ENCODE measurements at places on chromosomes 7 and 10.

DNA sequence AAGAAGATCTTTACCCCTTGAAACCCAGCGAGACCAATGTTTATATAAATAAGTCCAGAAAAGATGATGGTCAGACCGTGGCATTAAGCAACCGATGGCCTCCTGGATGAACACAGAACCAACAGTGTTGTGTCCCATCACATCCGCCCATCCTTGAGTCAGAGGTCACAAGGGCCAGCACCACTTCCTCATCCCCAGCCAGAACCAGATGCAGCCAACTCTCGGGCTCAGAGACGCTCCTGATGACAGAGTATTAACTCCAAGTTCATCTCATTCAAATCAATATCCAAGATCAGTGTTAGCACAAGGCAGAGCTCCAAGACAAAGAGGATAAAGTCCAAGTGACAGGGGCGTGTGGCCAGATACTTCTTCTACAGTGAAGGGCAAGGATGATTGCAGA lies 63.5 kb downstream of the FAM53B start:
- DNase-seq, result no peak

DNA sequence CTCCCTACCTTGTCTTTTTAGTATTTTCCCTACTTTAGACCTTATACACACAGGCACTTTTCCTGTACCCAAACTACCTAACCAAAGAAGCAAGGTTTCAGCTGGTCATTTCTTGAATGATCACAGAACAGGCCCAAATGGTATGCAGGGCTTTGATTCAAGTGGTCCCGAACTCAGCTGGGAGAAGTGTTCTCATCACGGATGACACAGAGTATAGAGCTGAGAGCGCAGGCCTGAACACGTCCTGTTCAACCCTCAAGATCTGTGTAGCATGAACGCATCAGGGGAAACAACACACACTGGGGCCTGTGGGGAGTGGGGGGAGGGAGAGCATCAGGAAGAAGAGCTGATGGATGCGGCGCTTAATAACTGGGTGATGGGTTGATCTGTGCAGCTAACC lies 318.2 kb downstream of the SFMBT2 start:
- no peak for DNase-seq

- DNase-seq, result no peak
These were observed 288.8 kb upstream of the NFE2L3 start for GRCh38 chr7:25863005-25863728.

GRCh38 chr7:111749625-111750024 lies 187.3 kb upstream of the IMMP2L start:
- DNase-seq, result no peak

DNA sequence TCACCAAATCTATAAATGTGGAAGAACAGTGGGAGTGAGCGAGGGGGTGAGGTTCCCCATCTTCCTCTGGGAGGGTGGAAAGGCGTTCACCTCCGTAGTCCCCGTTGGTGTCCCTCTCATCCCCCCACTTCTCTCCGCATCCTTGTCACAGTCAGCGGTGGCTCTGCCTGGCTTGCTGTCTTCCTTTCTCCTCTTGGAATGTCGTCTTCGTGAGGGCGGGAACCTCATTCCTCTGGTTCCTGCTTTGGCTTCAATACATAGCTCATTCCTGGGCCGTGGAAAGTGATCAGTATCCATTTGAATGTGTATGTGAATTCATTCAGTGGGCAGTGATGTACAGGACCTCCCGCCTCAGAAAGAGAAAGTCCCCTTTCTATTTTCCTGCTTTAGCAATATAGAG lies 289.4 kb downstream of the CAMK1D start:
- DNase-seq, result no peak

DNA sequence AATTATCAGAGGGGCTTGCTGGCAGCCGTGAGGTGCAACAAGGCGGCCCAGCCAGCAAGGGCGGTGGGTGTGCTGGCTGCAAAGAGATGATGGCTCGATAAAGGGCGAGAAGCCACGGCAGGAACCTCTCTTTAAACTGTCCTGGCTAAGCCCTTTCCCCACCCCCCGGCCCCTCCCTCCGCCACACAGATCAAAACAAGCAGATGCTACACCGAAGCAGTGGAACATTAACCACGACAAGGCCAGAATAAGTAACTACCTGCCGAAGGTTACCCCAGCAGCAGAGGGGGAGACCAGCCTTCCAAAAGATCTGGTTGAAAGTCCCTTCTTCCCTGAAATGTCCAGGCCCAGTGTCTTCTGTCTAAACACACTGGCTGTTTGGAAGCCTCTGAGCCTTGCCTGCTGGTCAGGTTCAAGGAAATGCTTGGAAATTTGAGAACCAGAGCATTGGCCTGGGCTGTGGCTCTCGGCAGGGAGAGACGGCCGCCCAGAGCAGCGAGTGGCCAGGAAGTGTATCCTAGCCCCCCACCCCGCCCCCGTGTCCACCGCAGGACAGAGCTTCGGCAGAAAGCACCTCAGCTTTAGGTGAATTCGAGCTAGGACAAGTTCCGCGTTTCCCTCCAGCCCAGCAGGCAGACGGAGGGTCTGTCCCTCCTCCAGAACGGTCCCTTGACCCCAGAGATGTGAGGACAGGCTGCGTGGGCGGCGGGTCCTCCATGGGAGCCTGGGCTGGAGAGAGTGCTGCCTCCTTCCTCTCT lies 2.1 kb downstream of the FAM20C start:
- no peak for DNase-seq

- DNase-seq, result no peak
These were observed 11.9 kb downstream of the RAB11FIP2 start for GRCh38 chr10:118034791-118035261.

Data from activated CD8-positive, alpha-beta T cell treated with anti-CD3 and anti-CD28 coated beads, Interleukin-2, amount 10 ng/mL, durations not matched to agents 7 days and 5 days (primary cell).